ENCODE measurements at places on chromosomes 7 and 10.

DNA sequence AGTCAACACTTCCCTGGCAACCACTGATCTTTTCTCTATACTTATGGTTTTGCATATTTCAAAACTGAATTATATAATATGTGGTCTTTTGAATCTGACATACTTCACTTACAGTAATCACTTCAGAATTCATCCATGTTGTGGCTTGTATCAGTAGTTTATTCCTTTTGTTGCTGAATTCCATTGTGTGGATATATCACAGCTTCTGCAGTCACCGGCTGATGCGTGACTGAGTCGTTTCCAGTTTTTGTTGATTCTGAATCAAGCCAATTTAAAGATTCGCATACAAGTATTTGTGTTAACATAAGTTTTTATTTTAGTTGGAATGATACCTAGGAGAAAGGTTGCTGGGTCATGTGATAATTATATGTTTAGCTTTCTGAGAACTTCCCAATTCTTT lies 672.5 kb upstream of the ANKRD30A start:
- DNase-seq, result no peak

DNA sequence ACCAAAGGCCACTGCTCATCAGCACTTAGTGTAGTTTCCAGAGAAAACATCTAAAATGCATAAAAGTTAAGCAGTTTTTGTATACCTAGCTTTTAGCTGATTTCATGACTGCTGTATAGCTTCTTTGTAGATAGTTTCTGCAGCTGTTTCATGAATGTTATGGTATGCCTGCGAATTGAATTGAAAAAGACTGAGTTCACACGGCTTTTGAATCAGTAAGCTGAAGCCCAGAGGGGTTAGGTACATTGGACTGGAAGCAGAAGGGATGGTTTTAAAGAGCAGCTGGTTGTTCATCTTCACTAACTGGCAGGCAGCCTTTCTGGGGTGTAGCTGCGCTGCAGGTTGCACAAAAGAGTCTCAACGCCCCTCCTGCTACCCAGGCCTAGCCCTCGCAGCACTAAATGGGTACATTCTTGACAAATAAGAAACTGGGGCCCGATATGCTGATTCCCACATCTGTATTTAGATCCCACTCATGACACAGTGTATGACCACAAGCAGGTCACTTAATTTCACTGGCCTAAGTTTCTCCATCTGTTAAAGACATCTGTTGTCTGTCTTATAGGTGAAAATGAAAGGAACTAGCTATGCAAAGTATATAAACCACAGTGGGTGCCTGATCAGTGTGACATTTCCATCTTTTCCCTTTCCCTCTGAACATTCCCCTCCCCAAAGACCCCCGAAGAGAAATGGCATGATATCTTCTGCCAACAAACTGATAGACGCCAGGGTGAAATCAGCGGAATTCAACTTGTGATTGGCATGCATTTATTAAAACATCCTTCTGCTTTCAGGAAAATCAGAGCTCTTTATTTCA lies 85.9 kb upstream of the AGBL3 start:
- peak; percentile 32 for DNase-seq

- peak; percentile 29 for DNase-seq
Observed at GRCh38 chr10:13206546-13207443, 27.4 kb downstream of the UCMA start.

DNA sequence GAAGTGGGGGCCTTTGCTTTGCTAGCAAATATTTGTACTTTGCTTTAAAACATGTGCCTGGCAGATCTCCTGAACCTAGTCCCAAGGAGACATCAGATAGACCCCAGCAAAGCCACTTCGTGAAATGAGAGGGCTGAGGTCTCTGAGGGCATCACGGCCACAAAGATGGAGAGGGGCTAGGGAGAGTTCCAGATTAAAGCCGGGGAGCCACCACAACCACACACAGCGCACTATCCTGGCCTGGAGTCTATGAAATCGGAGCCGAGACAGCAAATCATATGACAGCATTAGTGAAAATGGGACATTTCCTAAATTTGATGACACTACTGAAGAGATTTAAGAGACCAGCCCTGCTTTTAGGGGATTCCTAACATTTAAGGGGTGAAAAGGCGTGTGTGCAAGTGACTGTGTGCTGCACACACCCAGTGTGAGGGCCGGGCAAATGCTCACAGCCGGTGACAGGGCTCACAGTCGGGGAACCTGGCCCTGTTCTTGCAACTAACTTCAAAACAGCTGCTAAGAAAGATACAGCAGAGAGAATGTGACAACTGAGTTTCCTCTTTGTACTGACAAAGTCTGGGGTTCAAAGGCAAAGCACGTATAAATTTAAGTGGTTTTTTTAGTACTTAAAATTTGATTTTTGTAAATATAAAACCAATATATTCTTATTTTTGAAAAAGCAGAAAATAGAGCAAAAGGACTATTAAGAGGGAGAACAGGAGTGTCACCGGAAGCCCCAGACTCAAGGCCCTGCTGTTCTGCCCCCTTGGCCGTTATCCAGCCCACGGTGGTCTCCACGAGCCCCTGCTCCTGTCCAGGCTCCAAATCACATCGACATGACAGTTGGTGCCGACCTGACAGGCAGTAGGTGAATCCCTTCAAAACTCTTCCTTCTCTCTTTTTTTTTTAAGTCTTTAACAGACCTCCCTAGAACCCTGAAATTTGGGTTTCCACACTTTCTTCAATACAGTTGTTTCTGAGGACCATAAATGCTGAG lies 49.5 kb downstream of the VIPR2 start:
- DNase-seq, result no peak

DNA sequence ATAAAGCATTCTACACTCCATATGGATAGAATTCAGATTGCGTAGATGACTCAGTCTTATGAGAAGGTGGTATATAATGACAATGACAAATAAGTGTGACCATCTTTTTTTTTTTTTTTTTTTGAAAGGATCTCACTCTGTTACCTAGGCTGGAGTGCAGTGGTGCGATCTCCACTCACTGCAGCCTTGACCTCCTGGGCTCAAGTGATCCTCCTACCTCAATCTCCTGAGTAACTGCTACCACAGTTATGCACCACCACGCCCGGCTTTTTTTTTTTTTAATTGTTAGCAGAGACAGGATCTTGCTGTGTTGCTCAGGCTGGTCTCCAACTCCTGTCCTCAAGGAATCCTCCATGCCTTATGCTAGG lies 43.2 kb upstream of the NRP1 start:
- no peak for DNase-seq

DNA sequence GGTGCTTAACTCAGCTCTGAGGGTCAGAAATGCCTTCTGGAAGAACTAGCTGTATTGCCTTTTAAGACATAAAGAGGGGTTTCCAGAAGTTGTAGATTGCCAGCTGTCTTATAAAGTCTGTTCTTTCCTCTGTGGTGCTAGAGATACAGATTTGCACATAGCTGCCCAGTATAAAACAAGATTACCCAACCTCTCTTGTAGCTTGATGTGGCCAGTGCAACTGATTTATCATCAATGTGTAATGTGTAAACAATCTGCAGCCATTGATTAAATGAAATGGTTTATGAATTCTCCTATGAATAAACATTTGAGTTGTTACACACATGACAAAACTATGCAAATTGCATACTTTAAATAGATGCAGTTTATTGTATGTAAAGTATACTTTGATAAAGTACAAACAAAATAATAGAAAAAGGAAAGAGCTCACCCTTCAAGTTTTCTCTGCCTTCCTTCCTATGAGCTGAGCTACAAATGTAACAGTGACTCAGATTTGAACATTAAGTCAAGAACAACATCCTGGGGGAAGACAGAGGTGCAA lies 195.2 kb downstream of the TMEM26 start:
- no peak for DNase-seq

DNA sequence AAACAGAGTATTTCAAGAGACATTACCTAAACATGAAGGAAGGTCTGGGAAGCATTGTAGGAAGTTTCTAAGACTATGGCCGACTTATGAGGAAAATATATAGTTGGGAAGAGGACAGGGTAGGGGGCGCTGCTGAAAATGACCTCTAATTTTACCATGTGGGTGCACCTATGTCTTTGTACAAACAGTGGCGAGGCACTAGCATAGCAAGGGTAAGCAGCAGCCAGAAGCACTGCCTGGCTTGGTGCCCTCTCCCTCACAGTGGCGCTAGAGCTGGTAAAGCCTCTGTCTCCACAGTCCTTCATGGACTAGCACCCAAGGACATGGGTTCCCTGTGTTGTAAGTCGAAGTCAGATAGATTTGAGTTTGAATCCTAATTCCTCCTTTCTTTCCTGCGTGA lies 461.2 kb downstream of the INHBA start:
- no peak for DNase-seq

- DNase-seq, result no peak
Observed at GRCh38 chr10:7444551-7445121, 33.8 kb upstream of the SFMBT2 start.

DNA sequence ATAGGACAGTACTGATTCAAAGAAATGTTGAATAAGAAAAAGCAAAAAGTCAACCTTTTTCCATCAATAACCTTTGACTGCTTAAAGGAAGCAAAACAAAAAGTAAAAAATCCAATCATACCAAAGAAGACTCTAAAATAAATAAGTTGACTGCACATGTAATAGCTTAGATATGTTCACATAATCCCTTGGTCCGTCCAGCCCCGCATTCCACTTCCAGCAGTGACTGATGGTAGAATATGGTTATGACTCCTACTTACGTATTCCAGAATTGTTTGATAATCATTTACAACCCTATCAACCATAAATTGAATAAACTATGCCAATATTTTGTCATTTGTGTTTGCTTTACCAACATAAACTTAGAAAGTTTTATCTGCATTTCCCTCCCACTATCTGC lies 77.9 kb downstream of the CTNNA3 start:
- no peak for DNase-seq

GRCh38 chr10:69475433-69475830 lies 24.2 kb downstream of the TSPAN15 start:
- DNase-seq, result no peak
